NCI-H187 (cell line): ENCODE measurements at places on chromosomes 3 and 15.

DNA sequence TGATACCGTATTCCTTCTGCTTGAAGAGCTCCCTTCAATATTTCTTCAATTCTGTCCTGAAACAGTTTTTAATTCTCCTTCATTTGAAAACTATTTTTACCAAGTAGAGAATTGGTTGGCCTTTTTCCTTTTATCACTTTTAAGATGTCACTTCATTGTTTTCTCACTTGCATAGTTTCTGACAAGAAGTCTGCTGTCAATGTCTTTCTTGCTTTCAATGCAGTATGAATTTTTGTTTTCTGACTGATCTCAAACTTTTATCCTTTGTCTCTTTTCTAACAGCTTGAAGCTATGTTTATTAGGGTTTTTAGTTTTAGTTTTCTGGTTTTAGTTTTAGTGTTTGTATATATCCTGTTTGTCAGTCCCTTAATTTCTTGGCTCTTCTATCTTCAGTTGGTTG is 364.8 kb upstream of the TPRG1 start:
- no peak for DNase-seq

DNA sequence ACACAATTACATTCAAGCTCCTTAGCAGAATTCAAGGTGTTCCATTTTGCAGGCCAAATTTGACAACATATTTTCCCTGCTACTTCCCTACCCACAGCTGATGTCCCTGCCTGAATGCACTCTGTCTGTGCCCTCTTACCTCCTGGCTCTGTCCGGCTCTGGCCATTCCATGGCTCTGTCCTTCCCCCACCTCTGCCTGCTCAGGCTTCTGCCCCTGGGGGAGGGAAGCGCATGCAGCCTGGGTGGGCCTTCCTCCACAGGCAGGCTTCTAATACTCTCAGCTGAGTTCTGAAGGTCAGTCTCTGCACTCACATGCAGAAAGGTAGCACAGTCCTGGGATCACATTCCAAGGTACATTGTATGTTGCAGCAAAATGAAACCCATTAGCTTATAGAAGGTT is 113.6 kb upstream of the CACNA2D3 start:
- no peak for DNase-seq

- no peak for DNase-seq
Measured at GRCh38 chr15:86624261-86625036, 544.8 kb downstream of the AGBL1 start.

DNA sequence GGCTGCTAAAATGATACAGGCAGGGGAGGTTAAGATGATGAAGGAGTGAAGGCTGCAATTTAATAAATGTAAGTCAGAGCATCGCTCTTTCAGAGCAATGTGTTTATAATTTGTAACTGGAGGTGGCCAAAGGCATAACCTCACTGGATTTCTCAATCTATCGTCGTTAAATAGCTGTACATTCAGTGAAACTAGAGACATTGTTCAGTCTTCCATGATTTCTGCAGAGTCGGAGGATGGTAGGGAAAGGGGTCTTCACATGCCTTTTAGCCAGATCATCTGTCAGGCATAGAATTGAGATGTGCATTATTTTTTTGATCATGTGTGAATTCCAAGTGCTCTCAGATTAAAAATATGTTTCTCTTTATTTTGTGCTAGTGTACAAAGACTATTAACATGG is 315.4 kb downstream of the OXSM start:
- DNase-seq = no peak

- DNase-seq = no peak
Measured at GRCh38 chr15:82921242-82921641, 31.3 kb downstream of the HOMER2 start.

DNA sequence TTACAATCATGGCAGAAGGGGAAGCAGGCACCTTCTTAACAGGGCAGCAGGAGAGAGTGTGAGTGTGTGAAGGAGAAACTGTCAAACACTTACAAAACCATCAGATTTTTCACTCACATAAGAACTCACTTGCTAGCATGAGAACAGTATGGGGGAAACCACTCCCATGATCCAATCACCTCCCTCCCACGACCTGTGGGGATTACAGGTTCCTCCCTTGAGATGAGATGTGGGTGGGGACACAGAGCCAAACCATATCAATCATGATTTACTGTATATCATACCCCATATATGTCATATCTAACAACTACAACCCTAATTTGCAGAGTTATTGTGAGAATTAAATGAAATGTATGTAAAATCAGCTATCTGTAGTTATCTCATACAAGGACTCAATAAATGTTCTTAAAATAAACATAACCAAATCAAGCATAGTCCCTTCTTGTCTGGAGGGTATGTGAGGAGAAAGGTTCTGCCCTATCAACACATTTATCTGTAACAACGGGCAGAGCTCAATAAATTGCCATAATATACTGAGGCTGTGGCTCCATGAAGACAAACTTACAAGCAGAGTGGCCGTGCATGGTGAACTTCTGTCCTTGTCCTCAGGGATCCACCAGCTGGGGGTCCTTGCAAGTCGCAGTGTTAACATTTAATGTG is 504.7 kb downstream of the SOX2 start:
- DNase-seq = no peak

GRCh38 chr15:68567345-68567744 is 11.4 kb upstream of the CORO2B start:
- no peak for DNase-seq

DNA sequence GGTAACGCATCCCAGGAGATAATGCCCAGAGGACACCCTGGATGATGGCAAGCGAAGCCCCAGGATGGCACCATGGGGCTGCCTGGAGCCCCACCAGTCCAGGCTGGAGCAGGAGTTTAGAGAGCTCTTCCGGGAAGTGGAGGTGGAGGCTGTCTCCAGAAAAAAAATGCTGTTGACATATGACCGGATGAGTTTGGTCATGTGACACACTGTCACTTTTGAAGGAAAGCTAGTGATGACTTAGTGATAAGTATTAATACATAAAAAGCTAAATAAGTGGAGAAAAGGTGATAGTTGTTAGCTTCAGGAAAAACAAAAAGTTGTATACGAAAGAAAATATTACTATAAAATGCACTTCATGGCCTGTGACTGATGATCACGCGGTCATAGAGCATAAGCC is 20.0 kb upstream of the MYZAP start:
- no peak for DNase-seq

- no peak for DNase-seq
Measured at GRCh38 chr3:149174901-149175300, 45.5 kb downstream of the HPS3 start.

DNA sequence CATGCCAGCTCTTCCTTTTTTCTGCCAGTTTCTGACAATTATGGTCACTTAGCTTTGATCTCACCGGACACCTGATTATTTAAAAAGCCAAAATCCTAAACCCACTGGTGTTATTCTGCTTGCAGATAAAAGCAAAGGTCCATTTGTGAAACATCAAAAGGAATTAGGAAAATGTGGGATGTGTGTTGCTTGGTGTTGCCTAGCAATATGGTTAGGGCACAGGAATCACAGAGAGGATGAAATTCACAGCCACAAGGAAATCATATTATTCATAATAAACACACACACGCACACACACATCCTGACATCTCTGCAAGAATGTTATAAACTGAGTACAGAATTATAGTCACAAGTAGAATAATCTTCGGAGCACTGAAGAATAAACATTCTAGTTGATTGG is 89.3 kb upstream of the BHLHE40 start:
- no peak for DNase-seq

GRCh38 chr15:61248790-61249189 is 19.7 kb upstream of the RORA start:
- no peak for DNase-seq

DNA sequence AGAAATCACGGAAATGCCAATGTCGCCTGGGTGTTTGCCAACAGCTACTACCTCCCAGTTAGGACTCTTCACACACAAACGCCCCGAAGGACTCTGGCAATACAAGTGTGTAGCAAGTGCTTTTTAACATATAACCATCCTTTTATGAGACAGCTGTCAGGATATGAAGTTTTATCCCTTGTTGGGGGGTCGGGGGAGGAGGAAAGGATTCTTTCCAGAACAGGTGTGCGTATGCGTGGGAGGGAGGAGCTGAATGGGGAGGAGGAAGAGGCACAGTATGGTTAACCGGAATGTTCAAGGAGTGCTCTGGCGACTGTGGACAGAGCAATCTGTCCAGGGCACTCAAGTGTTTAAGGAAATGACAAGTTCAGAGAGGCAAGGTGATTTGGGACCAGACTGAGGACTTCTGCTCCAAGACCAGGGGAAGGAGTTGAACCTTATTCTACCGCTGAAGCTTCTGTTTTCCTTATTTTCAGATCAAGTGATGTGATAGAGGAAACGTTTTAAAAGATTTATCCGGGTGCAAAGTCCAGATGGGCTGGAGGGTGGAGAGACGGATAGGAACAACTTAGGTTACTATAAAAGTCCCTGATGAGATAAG is 1.3 kb downstream of the TSPAN3 start:
- DNase-seq = no peak

DNA sequence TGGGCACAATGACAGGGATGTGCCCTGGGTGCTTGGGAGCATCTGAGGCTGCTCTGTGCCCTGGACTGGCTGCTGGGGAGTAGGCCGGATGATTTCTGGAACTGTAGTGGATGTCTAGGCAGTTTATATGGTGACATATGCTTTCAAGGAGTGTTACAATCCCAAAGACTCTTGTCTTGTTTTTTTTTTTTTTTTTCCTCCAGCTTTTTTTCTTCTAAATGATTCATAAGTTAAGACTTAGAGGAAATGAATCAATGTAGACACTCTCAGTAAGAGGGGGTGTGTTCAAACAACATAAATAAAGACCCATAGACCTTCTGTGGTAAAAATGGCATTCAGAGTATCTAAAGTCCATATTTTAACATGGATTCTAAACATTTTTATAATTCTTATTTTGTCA is 706.1 kb upstream of the GOLIM4 start:
- DNase-seq = no peak

DNA sequence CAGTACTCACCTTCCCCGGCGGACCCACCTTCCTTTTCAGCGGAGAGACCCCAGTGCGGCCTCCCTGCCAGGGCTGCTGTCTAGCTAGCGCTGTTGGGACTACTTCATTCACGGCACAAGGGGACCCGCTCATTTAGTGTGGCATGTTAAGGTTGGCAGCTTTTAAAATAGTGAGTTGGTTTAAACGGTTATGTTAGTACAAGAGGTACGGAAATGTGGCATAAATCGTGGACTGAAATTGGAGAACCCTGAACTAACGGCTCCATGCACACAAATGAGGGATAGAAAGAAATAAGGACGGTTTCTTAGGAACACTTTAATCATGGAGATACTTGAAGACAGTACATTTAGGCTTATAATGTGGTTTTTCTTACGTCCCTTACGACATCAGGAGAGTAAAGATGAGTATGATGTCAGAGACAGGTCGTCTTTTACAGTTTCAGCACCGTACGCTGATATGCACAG is 752 bp downstream of the CEP63 start:
- peak; percentile 60 for DNase-seq

GRCh38 chr15:69013726-69014406 is 629 bp upstream of the NOX5 start:
- DNase-seq = no peak

- DNase-seq = no peak
Measured at GRCh38 chr3:124322966-124323365, 331.0 kb upstream of the ROPN1 start.

- DNase-seq = peak; percentile 31
Measured at GRCh38 chr15:68559345-68560310, 19.2 kb upstream of the CORO2B start.

DNA sequence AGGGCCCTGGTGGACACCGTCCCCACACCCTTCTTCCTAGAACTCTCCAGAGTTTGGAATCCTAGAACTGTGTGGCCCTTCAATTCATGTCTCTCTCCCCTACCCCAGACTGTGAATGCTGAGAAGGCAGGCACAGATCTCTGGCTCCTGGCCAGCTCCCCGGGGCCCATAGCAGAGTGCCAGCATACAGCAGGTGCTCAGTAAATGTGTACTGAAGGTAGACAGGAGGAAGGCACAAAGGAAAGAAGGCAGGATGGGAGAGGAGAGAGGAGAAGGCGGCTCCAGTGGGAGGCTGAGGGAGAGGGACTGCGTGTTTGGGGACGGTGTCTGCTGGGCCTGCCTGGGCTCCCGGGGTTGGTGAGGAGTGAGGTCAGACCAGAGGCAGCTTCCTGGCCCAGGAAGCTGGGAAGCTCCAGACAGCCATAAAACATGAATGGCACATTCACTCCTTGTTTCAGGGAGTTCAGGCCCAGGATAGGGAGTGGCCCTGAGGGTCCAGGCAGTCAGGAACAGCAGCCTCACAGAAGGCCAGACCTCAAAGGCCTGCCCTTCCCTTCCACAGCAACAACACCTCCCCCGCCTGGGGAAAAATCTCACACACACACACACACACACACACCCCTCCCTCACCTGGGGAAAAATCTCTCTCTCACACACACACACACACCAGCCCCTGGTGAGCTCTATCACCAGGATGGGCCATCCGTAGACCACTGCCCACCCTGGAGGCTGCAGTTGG is 137.1 kb upstream of the PRR20G start:
- no peak for DNase-seq

GRCh38 chr3:25536521-25537391 is 108.7 kb downstream of the RARB start:
- DNase-seq = no peak

GRCh38 chr3:2652386-2652785 is 457.8 kb downstream of the IL5RA start:
- DNase-seq = no peak

DNA sequence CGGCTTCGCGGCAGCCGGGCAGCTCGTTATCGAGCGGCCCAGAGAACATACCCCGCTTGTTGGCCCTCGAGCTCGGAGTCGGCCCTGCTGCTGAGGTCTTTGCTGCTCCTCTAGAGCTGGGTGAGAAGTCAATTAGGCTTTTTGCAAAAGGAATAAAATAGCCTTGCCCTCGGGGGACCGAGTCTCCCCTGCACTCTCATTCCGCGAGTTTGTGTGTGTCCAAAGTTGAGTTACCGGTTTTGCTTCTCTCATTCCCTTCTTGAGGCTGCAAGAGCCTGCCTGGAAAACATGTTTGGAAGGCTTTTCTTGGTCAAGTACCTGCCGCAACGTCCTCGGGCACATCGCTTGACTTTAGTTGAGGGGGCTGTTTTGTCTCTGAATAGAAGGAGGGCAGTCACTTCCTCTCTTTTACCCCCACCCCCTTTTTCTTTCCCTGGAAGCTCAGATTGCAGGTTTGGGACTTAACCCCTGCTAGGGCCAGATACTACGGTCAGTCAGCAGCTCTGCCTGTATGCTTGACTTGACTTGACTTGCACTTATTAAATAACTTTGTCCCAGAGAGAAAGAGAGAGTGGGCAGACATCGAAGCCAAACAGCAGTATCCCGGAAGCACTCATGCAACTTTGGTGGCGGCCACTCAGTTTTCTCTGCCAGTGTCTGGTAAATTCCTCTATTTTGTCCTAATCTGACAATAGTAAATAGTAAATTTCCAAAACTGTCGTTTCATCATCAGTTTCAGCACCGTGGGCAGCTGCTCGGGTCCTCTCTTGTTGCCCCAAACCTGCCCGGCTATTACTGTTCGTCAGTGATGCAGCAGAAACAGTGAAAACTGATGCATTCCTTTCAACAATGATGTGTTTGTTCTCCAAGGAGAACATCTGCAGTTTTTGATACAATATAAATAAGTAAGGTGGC is 609 bp downstream of the RNF13 start:
- no peak for DNase-seq

GRCh38 chr15:92448370-92448769 is 54.7 kb downstream of the ST8SIA2 start:
- no peak for DNase-seq

GRCh38 chr3:177449360-177450006 is 252.2 kb upstream of the TBL1XR1 start:
- DNase-seq = no peak
